ENCODE measurements at places on chromosomes 2 and 18.

GRCh38 chr2:188726626-188727247, 247.4 kb upstream of the COL3A1 start:
- no peak overlapping the region for H3K27ac ChIP-seq
- no peak for DNase-seq
- no peaks in the 10 kb centered on the region for H3K4me1 ChIP-seq

DNA sequence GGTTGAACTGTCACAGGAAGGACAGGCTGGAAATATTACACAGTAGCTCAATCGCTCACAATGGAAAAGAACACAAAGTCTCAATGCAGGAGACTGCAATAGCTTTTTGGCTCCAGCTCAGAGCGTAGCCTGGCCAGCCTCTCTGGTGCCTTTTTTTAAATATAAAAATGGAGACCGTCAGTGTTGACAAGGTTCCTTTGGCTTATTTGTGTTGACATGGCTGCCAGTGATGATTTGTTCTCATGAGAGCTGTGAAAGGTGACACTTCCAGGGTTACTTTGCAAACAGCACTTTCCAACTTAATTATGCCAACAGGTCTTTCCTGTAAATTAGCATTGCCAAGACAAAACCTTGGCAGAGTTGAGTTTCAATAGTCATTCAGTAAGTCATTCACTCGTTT, 70.8 kb downstream of the KCNE4 start:
- peaks cover 4% of the 10 kb centered on the region for H3K27me3 ChIP-seq
- H3K27ac ChIP-seq: no peak overlapping the region
- DNase-seq: no peak
- no peaks in the 10 kb centered on the region for H3K4me1 ChIP-seq

DNA sequence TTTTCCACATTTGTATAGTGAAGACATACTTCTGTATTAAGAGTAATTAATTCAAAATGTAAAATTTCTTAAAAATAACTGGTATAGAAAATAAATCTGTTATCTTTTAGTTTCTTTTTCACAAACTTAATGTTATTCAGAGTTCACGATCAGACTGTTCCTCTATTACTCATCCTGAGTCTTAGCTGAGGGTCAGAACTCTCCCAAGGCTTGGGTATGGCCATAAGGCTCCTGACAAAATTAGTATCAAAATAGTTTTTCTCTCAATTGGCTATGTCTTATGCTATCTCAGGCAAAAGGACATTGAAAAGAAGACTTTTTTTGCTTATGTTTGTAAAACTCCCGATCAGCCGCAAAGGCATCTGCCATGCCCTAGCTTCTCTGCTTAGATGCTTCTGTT, 56.1 kb upstream of the NAB1 start:
- H3K4me1 ChIP-seq: no peaks in the 10 kb centered on the region
- no peak overlapping the region for H3K27ac ChIP-seq
- no peaks in the 10 kb centered on the region for H3K36me3 ChIP-seq
- H3K4me3 ChIP-seq: no peak overlapping the region
- no peaks in the 10 kb centered on the region for H3K27me3 ChIP-seq

DNA sequence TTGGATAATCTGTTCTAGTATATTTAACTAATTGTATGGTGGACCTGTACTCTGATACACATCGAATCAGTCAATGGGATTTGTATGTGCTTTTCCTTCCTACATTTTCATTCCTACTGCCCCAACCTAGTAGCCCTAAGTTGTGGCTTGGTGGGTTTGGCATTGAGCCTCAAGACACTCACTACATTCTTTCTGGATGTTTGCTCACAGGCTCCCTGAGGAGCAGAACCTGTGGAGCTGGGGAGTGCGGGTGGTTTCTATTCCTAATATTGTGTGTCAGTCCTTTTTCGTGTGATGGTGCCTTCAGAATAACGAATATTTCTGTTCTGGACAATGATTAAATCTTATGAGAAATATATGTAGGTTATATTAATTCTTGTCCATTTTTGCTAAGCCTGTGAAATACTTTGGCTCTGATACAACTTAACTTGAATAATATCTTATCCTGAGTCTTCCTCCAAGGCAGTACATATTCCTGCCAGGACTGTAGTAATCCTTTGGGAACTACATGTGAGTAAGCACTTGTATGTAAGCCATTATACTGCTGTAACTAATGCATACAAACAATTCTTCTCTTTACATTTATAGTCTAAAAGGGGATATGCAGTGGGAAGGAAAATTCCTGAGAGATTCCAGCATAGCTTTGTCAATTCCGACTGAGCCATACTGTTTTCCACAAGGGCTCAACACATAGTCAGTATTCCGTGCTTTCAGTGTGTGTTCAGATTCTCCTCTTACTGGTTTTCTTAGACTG, 150.6 kb downstream of the AGPS start:
- H3K27me3 ChIP-seq: no peaks in the 10 kb centered on the region
- H3K4me3 ChIP-seq: no peak overlapping the region
- no peak overlapping the region for H3K27ac ChIP-seq
- no peaks in the 10 kb centered on the region for H3K4me1 ChIP-seq
- DNase-seq: no peak

GRCh38 chr18:46291149-46291548, 187.0 kb downstream of the HAUS1 start:
- peaks cover 8% of the 10 kb centered on the region for H3K4me1 ChIP-seq
- H3K36me3 ChIP-seq: no peaks in the 10 kb centered on the region
- DNase-seq: no peak
- no peak overlapping the region for H3K4me3 ChIP-seq
- no peaks in the 10 kb centered on the region for H3K27me3 ChIP-seq
- no peak overlapping the region for H3K27ac ChIP-seq

- H3K4me3 ChIP-seq: no peak overlapping the region
- H3K27ac ChIP-seq: no peak overlapping the region
- H3K4me1 ChIP-seq: peaks cover 27% of the 10 kb centered on the region
- H3K27me3 ChIP-seq: no peaks in the 10 kb centered on the region
- peaks cover 19% of the 10 kb centered on the region for H3K36me3 ChIP-seq
These were observed 17.2 kb downstream of the MBP start for GRCh38 chr18:77115192-77115953.

DNA sequence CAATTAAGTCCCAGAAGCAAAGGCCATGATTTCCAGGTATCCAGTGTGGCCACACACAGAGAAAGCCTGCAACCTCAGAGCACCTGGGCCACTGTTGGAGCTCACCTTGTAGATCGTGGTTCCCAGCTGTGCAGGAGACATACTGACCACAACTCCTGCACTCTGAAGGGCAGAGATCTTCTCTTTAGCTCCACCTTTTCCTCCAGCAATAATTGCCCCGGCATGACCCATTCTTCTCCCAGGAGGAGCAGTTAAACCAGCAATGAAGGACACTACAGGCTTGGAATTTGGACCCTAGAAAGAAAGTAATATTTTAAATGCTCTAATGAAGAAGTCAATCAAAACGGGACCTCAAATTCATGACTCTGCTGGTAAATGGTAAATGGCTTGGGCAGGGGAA, 33.8 kb downstream of the SUCLG1 start:
- H3K4me1 ChIP-seq: peaks cover 5% of the 10 kb centered on the region
- no peak overlapping the region for H3K4me3 ChIP-seq
- no peak for DNase-seq
- H3K36me3 ChIP-seq: peaks cover 23% of the 10 kb centered on the region

GRCh38 chr2:130806370-130806769, 30.3 kb upstream of the ARHGEF4 start:
- DNase-seq: no peak
- H3K27ac ChIP-seq: no peak overlapping the region
- H3K4me1 ChIP-seq: peaks cover 6% of the 10 kb centered on the region

GRCh38 chr2:205565142-205565522, 117.2 kb upstream of the NRP2 start:
- H3K4me1 ChIP-seq: no peaks in the 10 kb centered on the region
- H3K36me3 ChIP-seq: no peaks in the 10 kb centered on the region
- H3K27me3 ChIP-seq: peaks cover 13% of the 10 kb centered on the region
- no peak overlapping the region for H3K4me3 ChIP-seq

- H3K4me1 ChIP-seq: no peaks in the 10 kb centered on the region
- peaks cover 2% of the 10 kb centered on the region for H3K27me3 ChIP-seq
- no peak overlapping the region for H3K27ac ChIP-seq
- no peaks in the 10 kb centered on the region for H3K36me3 ChIP-seq
- no peak for DNase-seq
These were observed 107.2 kb upstream of the L3MBTL4 start for GRCh38 chr18:6521803-6522418.

DNA sequence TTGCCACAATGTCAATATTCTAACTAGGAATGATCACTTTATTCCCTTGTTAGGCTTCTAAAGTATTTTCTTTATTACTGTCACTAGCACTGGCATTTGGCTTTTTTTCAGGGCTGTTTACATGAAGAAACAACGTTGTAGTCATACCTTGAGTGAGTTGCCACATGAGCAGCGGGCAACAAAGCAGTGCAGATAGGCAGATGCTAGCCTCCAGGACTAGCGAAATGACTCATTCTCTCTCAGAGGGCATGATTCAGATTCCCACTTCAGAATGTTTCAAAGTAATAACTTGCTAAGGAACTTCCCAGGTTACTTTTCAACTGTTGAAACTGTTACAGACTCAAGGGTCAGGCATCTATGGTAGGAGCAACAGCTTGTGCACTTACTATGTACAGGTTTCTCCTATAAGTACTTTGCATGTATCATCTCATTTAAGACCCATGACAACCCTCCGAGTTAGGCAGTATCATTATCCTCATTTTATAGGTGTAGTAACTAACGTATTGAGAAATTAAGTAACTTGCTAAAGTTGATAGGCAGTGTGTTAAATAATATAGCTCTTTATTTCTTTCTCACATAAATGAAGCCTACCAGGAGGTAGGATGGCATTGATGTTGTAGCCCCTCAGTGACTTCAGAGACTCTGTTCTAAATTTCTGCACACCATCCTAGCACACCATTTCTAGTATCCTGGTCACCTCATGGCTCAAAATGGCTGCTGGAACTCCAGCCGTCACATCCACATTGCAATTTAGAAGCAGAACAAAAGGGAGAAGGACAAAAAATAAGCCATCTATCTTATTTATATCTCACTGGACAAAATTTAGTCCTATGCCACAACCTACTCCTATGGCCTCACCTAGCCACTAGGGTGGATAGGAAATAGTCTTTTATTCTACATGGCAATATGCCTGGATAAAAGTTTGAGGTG, 83.3 kb downstream of the ICOS start:
- no peak for DNase-seq
- H3K4me3 ChIP-seq: no peak overlapping the region
- H3K27ac ChIP-seq: no peak overlapping the region
- peaks cover 8% of the 10 kb centered on the region for H3K27me3 ChIP-seq
- H3K4me1 ChIP-seq: no peaks in the 10 kb centered on the region

GRCh38 chr2:162928356-162928755, 89.8 kb upstream of the KCNH7 start:
- H3K4me3 ChIP-seq: no peak overlapping the region
- H3K4me1 ChIP-seq: no peaks in the 10 kb centered on the region
- H3K27me3 ChIP-seq: no peaks in the 10 kb centered on the region
- no peak overlapping the region for H3K27ac ChIP-seq

GRCh38 chr18:55185391-55185790, 226.1 kb upstream of the CCDC68 start:
- H3K4me3 ChIP-seq: no peak overlapping the region
- no peak overlapping the region for H3K27ac ChIP-seq
- H3K27me3 ChIP-seq: no peaks in the 10 kb centered on the region
- no peak for DNase-seq
